ENCODE measurements at places on chromosomes 4 and X. TPM values are rescaled to one million over a fixed set of nuclear protein-coding genes. Genes with fewer than 3 reads are reported as not detected.

- peaks cover 8% of the 10 kb centered on the region for H3K27me3 ChIP-seq
- H3K36me3 ChIP-seq = no peaks in the 10 kb centered on the region
- DNase-seq = no peak
- no peak overlapping the region for H3K27ac ChIP-seq
- no peaks in the 10 kb centered on the region for H3K4me1 ChIP-seq
Measured at GRCh38 chrX:151227627-151228026, 51.2 kb downstream of the GPR50 start.

AMER1 gene
- total RNA-seq = 5.6 TPM

- H3K4me3 ChIP-seq = no peak overlapping the region
- DNase-seq = no peak
- no peaks in the 10 kb centered on the region for H3K27me3 ChIP-seq
- no peaks in the 10 kb centered on the region for H3K4me1 ChIP-seq
- H3K36me3 ChIP-seq = no peaks in the 10 kb centered on the region
Measured at GRCh38 chr4:75254745-75255144, 259.5 kb downstream of the RCHY1 start.

DNA sequence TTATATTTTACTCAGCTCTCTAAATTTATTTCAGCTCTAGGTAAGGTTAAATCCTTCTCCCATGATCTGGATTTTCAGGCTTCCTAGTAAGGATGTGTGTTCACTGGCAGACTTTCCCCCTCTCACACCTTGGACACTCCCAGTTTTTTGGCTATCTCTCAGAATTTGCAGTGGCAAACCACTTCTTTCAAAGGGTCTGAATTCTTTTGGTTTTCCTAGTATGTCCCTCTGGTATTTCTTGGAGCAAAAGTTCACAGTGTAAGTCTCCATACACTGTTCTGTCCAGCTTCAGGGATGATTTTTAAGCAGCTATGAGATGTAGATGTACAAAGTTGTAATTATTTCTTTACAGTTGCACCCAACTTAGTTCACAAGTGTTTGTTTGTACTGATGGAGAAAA, 653.8 kb upstream of the GALNT7 start:
- no peak overlapping the region for H3K27ac ChIP-seq
- no peaks in the 10 kb centered on the region for H3K4me1 ChIP-seq
- DNase-seq = no peak
- H3K36me3 ChIP-seq = no peaks in the 10 kb centered on the region

GRCh38 chr4:139845453-139846093, 180.0 kb downstream of the MGST2 start:
- no peaks in the 10 kb centered on the region for H3K36me3 ChIP-seq
- no peak overlapping the region for H3K4me3 ChIP-seq
- DNase-seq = no peak
- no peak overlapping the region for H3K27ac ChIP-seq

DNA sequence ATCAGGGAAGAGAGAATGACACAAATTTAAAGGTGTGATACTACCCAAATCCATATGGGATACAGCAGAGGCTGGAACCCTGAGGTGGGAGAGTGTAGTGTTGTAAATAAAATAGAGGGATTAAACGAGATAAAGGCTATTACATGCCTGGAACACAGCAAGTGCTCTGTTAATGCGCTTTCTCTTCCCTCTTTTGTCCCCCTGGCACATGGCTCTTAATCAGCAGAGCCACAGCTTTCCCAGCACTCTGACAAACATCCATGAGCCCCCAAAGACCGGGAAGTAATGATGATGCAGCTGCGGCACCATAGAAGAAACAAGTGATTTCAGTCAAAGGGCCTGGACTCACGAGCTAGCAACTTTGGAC, 85.9 kb downstream of the RASL11B start:
- H3K4me1 ChIP-seq = no peaks in the 10 kb centered on the region
- H3K4me3 ChIP-seq = no peak overlapping the region
- no peak overlapping the region for H3K27ac ChIP-seq
- H3K36me3 ChIP-seq = no peaks in the 10 kb centered on the region
- no peaks in the 10 kb centered on the region for H3K27me3 ChIP-seq
- no peak for DNase-seq
